HFFc6 (cell line): ENCODE measurements at places on chromosomes 12 and 14. TPM values are rescaled to one million over a fixed set of nuclear protein-coding genes. Genes with fewer than 3 reads are reported as not detected.

PPP2R5C gene
- 115 to 128 TPM (median 118 TPM) in 3 replicates for total RNA-seq

PPP4R3A gene
- 49.0 to 56.5 TPM (median 52.4 TPM) in 3 replicates for total RNA-seq

DNA sequence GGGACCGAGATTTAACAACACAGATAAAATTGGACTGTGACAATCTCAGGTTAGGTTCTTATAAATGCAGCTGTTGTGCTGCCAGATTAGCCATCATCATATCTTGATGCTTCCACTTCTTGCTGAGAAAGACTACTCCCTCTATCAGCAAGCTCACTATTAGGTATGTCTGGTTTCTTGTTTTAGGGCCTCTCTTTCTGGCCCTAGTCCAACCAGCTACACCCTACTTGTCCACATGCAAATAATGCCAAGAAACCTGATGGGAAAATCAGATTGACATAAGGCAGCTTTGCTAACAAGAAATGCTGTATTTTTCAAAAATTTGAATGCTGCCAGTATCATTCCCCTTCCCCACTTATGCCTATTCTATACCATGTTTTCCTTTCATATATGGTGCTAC lies 296.0 kb downstream of the RMST start:
- H3K36me3 ChIP-seq, result no peaks in the 10 kb centered on the region
- no peak overlapping the region for H3K27ac ChIP-seq
- H3K27me3 ChIP-seq, result peaks cover 1% of the 10 kb centered on the region; the same call in 1 of the 2 replicates
- no peak for DNase-seq
- H3K4me1 ChIP-seq, result no peaks in the 10 kb centered on the region
- no peak overlapping the region for H3K4me3 ChIP-seq

ADSS1 gene
- total RNA-seq, result 2.5 to 3.5 TPM (median 2.7 TPM) in 3 replicates

GRCh38 chr12:45872446-45872845 lies 117.9 kb downstream of the SCAF11 start:
- no peaks in the 10 kb centered on the region; the same call in 1 of the 2 replicates for H3K27me3 ChIP-seq
- no peak overlapping the region for H3K27ac ChIP-seq
- no peak overlapping the region for H3K4me3 ChIP-seq
- no peak for DNase-seq

DNA sequence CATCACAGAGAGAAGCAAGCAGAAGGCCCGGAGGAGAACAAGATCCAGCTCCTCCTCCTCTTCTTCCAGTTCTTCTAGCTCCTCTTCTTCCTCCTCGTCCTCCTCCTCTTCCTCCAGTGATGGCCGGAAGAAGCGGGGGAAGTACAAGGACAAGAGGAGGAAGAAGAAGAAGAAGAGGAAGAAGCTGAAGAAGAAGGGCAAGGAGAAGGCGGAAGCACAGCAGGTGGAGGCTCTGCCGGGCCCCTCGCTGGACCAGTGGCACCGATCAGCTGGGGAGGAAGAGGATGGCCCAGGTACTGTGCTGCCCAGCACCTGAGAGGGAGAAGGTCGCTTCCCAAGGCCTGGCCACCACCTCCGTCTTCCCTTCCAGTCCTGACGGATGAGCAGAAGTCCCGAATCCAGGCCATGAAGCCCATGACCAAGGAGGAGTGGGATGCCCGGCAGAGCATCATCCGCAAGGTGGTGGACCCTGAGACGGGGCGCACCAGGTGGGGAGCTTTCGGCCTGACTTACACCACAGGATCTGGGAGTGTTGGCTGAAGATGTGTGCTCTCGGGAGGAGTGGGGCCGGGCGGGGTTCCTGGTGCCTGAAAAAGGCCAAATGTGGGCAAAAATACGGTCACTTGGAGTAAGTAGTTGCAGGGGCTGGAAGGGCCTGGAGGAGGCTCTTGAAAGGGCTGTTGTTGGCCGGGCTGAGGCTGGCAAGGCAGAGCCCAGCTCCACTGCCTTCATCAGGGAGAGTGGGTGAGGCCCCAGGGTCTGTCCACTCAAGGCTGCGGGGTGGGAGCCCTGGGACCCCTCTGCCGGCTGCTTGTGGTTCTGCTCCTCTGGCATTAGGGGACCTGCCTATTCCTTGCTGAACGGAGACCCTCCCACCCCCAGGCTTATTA lies 1.4 kb downstream of the ARL6IP4 start:
- peaks cover 40% of the 10 kb centered on the region for H3K4me1 ChIP-seq
- peak overlapping the region; percentile 67 for H3K27ac ChIP-seq
- no peaks in the 10 kb centered on the region for H3K36me3 ChIP-seq
- peak overlapping the region; percentile 93 for H3K4me3 ChIP-seq

TAS2R20 gene
- total RNA-seq, result 0.26 and 0.47 TPM in 2 replicates

- peak overlapping the region; percentile 77 for H3K27ac ChIP-seq
- 0 out of 2 replicates have a peak, but pooled peaks cover 3% of the 10 kb centered on the region for H3K36me3 ChIP-seq
- DNase-seq, result peak; percentile 7
- peaks cover 39% of the 10 kb centered on the region for H3K4me1 ChIP-seq
- H3K4me3 ChIP-seq, result peak overlapping the region; percentile 98
These were observed 633 bp downstream of the STX2 start for GRCh38 chr12:130838284-130838950.

CBLN3 gene
- total RNA-seq, result 4.2 to 4.8 TPM (median 4.2 TPM) in 3 replicates

DNA sequence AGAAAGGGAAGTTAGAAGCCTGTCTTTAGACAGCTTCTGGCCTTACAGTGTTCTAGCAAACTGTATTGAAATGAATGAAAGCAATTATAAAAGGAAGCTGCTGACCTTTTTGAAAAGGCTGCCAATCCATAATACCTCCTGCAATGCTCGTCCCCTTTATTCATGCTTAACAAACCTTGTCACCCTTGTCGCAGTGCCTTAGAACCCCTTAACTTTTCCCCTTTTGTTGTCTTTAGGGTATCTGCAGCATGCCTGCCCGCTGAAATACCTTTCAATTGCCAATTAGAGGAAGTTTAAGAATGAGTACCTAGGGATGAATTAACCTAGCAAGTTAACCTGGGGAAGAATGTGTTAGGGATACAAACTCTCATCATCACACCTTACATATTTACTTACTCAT lies 731.2 kb downstream of the RERGL start:
- H3K4me1 ChIP-seq, result no peaks in the 10 kb centered on the region
- no peak overlapping the region for H3K27ac ChIP-seq
- no peak for DNase-seq
- H3K27me3 ChIP-seq, result no peaks in the 10 kb centered on the region; the same call in 1 of the 2 replicates

DNA sequence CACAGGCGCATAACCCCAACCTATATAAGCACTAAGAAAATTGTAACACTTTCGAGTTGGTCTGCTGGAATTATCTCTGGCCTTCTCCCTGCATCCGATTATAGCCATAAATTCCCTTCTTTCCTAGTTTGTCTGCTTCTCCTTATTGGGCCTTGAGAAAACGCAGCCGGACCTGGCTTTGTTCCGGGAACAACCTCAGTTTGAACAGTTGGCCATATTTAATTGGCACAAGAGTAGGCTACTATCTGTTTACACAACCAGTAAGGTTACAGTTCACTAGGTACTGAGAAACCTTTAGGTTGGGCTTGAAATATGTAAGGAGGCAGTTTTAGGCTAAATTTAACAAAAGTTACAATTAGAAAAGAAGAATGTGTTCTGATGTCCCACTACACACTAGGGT lies 176.1 kb downstream of the IPO8 start:
- no peaks in the 10 kb centered on the region for H3K4me1 ChIP-seq
- no peak overlapping the region for H3K4me3 ChIP-seq
- no peaks in the 10 kb centered on the region for H3K27me3 ChIP-seq
- no peaks in the 10 kb centered on the region for H3K36me3 ChIP-seq
- no peak for DNase-seq
